ENCODE measurements at places on chromosomes 4 and X. TPM values are rescaled to one million over a fixed set of nuclear protein-coding genes. Genes with fewer than 3 reads are reported as not detected.

DNA sequence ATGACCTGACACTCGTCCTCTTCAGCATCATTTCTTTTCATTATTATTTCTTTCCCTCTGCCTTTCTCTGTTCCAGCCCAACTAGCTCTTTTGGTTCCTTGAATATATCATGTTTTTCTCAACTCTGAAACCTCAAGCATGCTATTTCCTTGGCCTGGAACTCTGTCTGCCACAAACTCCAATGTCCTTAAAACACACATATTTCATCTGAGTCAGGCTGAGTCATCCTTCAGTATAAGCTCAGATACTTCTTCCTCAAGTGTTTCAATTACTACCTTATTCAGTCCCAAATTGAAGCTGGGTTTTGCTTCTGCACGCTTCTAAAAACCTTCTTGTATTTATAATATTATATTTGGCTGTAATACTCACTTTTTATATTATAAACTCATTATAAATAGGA is 424.2 kb downstream of the PDGFC start:
- DNase-seq, result no peak

DNA sequence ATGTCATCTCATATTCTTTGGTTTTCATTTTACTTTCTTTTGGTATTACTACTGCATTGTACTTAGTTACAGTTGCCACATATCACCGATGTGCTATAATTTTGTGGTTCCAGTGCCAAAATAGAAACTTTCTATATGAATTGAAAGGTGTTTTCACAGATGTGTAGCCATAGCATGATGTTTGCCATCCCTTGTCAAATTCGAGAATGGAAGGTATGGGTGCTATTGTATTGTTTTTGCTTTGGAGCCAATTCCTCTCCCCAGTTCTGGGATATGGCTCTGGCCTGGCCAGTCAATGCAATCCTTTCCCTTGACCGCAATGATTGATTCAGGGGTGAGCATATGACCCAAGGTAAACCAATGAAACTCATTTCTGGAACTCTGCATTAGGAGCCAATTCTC is 86.2 kb upstream of the RPS6KA3 start:
- no peak for DNase-seq

DNA sequence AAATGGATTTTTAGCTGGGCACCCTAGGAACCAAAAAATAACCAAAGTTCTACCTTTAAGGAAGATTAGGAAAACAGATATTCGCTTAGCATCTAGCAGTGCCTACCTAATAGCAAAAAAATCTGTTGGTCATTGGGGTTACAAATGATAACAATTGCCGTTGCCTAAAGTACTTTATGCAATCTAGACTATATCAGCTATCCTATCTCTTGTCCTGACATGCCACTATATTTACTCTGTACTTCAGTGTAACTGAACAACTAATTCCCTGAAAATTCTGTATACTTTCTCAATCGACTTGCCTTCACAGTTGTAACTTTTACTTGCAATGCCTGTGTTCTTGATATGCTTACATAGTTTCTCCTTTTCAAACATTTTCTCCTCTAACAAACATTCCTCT is 282.9 kb upstream of the PCDH7 start:
- DNase-seq, result no peak

Gene SPP1
- total RNA-seq, result 636 TPM
